Naive thymus-derived CD8-positive, alpha-beta T cell (primary cell): ENCODE measurements at places on chromosomes 16 and 17.

DNA sequence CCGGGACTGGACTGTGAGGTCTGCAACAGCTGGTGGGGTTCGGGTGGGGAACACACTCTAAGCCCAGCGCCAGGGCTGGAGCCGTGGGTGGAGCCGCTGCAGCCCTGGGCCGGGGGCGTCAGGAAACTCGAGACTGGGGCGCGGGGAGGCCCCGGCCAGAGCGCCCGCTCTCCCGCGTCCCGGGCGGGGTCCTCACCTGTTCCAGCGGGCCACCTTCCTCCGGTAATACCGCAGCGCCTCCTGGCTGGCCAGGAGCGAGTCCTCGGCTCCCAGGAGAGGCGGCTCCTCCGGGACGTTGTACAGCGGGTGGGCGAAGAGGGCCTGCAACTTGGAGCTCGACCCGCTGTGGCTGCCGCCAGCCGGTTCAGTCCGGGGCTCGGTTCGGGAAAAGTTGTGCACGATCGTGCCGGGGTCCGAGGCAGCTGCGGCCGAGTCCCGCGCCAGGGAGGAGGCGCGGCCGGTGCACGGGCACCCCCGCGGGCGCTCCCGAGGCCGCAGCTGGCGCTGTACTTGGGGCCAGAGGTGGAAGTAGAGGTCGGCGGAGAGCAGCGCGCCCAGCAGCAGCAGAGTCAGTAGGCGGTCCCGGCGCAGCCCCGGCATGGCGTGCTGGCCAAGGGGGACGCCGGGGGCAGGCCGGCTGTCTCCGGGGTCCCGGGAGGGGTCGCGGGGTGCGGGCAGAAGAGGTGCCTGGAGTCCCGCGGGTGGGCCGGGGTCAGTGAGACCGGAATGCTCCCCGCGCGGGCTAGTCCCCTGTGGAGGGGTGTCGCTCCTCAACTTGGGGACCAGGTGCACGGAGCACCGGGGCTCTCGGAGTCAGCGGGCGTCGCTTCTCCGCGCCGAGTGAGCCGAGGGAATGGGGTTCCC is 868 bp downstream of the FAM20A start:
- no peak overlapping the region for H3K27ac ChIP-seq
- peak overlapping the region; percentile 77 for H3K4me3 ChIP-seq
- no peak for DNase-seq
- peaks cover 72% of the 10 kb centered on the region for H3K27me3 ChIP-seq
- peaks cover 6% of the 10 kb centered on the region for H3K4me1 ChIP-seq
- H3K36me3 ChIP-seq, result no peaks in the 10 kb centered on the region

DNA sequence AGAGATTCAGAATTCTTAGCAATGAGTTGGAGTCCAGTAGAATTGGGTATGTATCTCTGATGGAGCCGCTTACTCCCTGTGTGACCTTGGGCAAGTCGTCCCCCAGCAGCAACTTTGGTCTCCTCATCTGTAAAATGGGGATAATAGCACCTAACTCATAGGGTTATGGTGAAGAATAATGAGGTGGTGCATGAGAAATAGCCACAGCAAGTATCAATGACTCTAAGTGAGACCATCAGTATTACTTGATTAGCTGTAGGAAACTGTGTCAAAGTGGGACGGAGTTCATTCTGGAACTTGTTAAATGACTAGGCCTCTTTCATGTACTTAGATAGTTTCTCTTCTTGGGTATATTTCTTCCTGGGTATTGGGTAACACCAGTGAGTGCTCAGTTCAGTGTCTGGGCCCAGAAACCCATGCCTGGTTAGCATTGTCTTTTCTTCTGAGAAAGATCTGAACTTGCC is 6.4 kb downstream of the PRKCB start:
- H3K4me1 ChIP-seq, result peaks cover 80% of the 10 kb centered on the region
- H3K4me3 ChIP-seq, result peak overlapping the region; percentile 46
- peak overlapping the region; percentile 79 for H3K27ac ChIP-seq

GRCh38 chr16:81945665-81946064 is 65.6 kb downstream of the SDR42E1 start:
- no peaks in the 10 kb centered on the region for H3K36me3 ChIP-seq
- no peak for DNase-seq
- no peak overlapping the region for H3K27ac ChIP-seq
- no peaks in the 10 kb centered on the region for H3K4me1 ChIP-seq

- H3K27me3 ChIP-seq, result peaks cover 60% of the 10 kb centered on the region
- DNase-seq, result peak; percentile 30
- H3K4me3 ChIP-seq, result no peak overlapping the region
- H3K4me1 ChIP-seq, result peaks cover 2% of the 10 kb centered on the region
- no peak overlapping the region for H3K27ac ChIP-seq
- no peaks in the 10 kb centered on the region for H3K36me3 ChIP-seq
Observed at GRCh38 chr16:49850558-49851467, 5.1 kb downstream of the ZNF423 start.

DNA sequence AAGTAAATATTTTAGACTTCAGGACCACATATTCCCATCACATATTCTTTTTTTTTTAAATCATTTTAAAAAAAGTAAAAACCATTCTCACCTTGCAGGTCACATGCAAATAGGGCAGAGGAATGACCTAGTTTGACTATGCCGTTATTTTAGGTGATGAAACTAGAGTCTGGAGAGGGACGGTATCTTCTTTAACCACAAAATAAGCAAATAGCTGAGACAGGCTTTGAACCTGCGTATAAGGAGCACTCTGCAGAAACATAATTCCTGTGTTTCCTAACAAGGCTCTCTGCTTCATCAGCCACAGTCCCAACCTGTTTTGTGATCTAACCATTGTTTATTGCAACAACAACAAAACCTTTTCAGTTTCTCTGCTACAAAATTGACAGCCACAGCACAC is 121.5 kb downstream of the PCTP start:
- H3K4me1 ChIP-seq, result no peaks in the 10 kb centered on the region
- H3K27me3 ChIP-seq, result no peaks in the 10 kb centered on the region
- H3K36me3 ChIP-seq, result no peaks in the 10 kb centered on the region
- H3K4me3 ChIP-seq, result no peak overlapping the region
- no peak overlapping the region for H3K27ac ChIP-seq

GRCh38 chr17:77821114-77821513 is 137.4 kb upstream of the TNRC6C start:
- no peak for DNase-seq
- H3K27me3 ChIP-seq, result no peaks in the 10 kb centered on the region
- no peak overlapping the region for H3K4me3 ChIP-seq
- no peak overlapping the region for H3K27ac ChIP-seq
- H3K4me1 ChIP-seq, result no peaks in the 10 kb centered on the region
- H3K36me3 ChIP-seq, result no peaks in the 10 kb centered on the region
